Neural progenitor cell (in vitro differentiated cells): ENCODE measurements at places on chromosomes 5 and 9.
A peak's percentile ranks its signal among the peaks of the same experiment; 100 is the strongest.

DNA sequence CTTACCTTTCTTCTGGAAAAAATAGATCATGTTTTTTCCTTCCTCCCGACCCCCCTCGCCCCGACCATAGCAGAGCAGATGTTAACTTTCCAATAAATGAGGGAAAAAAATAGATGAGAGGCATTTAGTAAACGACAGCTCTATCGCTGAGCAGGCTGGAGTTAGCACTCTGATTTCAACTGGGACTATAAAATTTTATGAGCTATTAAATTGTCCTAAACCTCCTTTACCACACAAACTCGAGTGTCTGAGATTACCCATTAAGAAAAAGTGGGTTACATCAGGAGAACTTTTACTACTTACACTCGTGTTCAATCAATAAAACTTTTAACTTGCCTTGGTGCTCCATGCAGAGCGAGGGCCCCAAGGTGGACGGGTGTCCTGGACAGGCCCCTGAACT, 59.8 kb upstream of the RNU6ATAC start:
- no peak for DNase-seq

- no peak for DNase-seq
Measured at GRCh38 chr9:76372336-76372735, 21.9 kb downstream of the RFK start.

DNA sequence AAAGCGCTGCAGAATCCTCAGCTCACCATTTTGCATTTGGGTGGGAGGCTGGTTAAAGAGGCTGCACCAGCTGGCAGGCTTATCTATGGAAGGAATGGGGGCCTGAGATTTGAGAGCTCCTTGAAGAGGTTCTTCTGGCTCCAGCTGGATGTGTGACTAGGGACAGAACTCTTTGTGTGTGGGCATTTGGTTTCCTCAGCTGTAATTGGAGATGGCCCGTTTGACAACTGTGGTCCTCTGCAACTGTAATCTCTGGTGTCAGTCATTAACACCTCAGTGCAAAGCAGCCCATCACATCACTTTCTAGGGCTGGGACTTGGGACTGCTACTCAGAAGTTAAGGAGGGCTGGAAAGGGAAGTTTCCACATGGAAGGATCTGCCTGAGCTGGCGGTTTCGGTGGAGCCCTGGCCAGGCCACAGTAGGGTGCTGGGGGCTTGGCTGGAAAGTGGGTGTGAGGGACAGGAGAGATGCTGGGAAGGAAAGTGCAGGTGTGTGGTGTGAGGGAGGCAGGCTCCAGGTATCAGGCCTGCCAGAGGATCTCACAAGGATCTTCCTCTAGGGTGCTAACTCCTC, 193.8 kb downstream of the GADD45G start:
- DNase-seq, result no peak

DNA sequence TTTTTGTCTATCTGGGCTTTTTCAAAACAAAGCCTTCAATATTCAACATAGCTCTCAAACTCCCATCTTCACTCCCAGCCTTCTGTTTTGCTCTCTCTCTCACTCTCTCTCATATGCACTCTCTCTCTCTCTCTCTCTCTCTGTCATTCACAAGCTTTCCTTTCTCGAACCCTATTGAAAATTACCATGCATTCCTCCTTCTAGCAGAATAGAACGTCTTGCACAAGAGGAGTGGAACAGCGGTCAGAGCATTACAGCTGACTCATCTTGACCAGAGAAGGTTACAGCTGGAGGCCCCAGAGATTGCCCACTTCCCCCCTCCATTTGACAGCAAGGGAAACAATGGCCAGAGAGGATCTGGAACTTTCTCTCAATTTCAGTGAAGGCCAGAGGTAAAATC, 51.0 kb upstream of the LIFR start:
- DNase-seq, result no peak

- no peak for DNase-seq
Measured at GRCh38 chr5:68592351-68592750, 376.8 kb downstream of the PIK3R1 start.

- DNase-seq, result peak; percentile 25
Measured at GRCh38 chr9:124332361-124333202, 74.8 kb downstream of the NEK6 start.

DNA sequence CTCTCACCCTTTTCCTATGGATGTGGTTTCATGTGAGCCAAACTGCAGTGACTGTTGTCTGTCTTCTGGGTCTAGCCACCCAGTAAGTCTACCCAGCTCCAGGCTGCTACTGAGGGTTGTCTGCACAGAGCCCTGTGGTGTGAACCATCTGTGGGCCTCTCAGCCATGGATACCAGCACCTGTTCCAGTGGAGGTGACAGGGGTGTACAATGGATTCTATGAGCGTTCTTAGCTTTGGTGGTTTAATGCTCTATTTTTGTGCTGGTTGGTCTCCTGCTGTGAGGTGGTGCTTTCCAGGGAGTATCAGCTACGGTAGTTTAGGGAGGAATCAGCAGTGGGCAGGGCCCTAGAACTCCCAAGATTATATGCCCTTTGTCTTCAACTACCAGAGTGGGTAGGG, 186.7 kb downstream of the NR2F1-AS1 start:
- no peak for DNase-seq

GRCh38 chr5:172680921-172681320, 39.9 kb downstream of the NEURL1B start:
- DNase-seq, result no peak

- no peak for DNase-seq
Measured at GRCh38 chr9:72863456-72864094, 89.3 kb downstream of the ALDH1A1 start.
